ENCODE measurements at places on chromosomes 1 and 21.

- no peak overlapping the region for H3K4me3 ChIP-seq
- peaks cover 42% of the 10 kb centered on the region for H3K4me1 ChIP-seq
- H3K36me3 ChIP-seq: no peaks in the 10 kb centered on the region
- peaks cover 5% of the 10 kb centered on the region for H3K27me3 ChIP-seq
- no peak for DNase-seq
- 0 out of 2 replicates have a peak overlapping the region, but pooled peaks have one; percentile 11 for H3K27ac ChIP-seq
Measured at GRCh38 chr1:160101717-160102522, 3.5 kb upstream of the IGSF8 start.

DNA sequence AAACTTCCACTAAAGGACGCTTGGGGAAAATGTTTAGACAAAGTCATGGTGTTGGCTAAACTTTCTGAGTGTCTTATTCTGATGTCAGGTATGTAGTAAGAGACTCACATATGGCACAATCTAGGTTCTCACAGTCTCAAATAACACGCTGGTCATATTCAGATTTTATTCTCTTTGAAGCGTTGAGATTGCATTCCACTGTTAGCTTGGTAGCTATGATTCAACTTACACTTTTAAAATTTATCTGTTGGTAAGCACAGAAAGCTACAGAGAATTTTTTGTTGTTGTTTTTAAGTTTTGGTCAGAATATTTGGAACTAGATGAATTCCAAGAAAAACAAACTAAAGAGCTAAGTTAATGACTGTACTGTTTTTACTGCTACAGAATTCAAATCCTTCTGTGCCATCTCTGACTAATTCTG lies 126.7 kb downstream of the PRRX1 start:
- H3K4me1 ChIP-seq: peaks cover 30% of the 10 kb centered on the region
- peak overlapping the region; percentile 38 for H3K4me3 ChIP-seq
- H3K36me3 ChIP-seq: no peaks in the 10 kb centered on the region
- DNase-seq: peak; percentile 83

- no peaks in the 10 kb centered on the region for H3K36me3 ChIP-seq
- H3K27me3 ChIP-seq: no peaks in the 10 kb centered on the region
- DNase-seq: no peak
- H3K4me1 ChIP-seq: peaks cover 14% of the 10 kb centered on the region
- no peak overlapping the region for H3K27ac ChIP-seq
- no peak overlapping the region for H3K4me3 ChIP-seq
Measured at GRCh38 chr1:173360487-173361063, 116.6 kb upstream of the PRDX6 start.

DNA sequence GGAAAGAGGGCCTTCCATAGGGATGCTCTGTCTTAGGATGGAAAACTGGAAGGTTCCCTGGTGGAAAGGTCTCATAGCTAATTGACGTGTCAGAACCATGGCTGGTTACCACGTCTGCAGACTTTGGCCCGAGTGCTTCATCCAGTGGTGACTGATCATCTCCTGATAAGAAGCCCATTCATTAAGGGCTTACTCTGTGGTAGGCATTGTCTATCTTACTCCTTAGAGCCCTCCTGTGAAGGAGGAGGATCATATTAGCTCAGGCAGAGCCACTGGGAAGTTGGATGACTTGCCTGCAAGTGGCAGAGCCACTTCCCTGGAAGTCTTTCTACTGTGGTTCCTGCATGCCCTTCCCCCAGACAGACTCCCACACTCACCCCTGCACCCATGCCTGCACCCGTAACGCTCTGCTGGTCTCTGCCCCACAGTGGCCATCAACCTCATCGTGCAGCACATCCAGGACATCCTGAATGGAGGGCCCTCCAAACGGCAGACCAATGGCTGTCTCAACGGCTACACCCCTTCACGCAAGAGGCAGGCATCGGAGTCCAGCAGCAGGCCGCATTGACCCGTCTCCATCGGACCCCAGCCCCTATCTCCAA lies 79.9 kb downstream of the UCK2 start:
- peaks cover 46% of the 10 kb centered on the region for H3K36me3 ChIP-seq
- peak overlapping the region; percentile 15 for H3K4me3 ChIP-seq
- peaks cover 7% of the 10 kb centered on the region for H3K27me3 ChIP-seq
- H3K4me1 ChIP-seq: peaks cover 57% of the 10 kb centered on the region

GRCh38 chr1:204102739-204103430 lies 30.0 kb downstream of the SOX13 start:
- H3K36me3 ChIP-seq: no peaks in the 10 kb centered on the region
- peak; percentile 41 for DNase-seq
- no peaks in the 10 kb centered on the region for H3K27me3 ChIP-seq
- H3K4me3 ChIP-seq: peak overlapping the region; percentile 30

- H3K36me3 ChIP-seq: no peaks in the 10 kb centered on the region
- H3K27me3 ChIP-seq: peaks cover 3% of the 10 kb centered on the region
- no peak overlapping the region for H3K4me3 ChIP-seq
- no peak for DNase-seq
- H3K4me1 ChIP-seq: peaks cover 5% of the 10 kb centered on the region
- H3K27ac ChIP-seq: no peak overlapping the region
Measured at GRCh38 chr21:36080386-36080785, 10.6 kb downstream of the CBR1 start.

DNA sequence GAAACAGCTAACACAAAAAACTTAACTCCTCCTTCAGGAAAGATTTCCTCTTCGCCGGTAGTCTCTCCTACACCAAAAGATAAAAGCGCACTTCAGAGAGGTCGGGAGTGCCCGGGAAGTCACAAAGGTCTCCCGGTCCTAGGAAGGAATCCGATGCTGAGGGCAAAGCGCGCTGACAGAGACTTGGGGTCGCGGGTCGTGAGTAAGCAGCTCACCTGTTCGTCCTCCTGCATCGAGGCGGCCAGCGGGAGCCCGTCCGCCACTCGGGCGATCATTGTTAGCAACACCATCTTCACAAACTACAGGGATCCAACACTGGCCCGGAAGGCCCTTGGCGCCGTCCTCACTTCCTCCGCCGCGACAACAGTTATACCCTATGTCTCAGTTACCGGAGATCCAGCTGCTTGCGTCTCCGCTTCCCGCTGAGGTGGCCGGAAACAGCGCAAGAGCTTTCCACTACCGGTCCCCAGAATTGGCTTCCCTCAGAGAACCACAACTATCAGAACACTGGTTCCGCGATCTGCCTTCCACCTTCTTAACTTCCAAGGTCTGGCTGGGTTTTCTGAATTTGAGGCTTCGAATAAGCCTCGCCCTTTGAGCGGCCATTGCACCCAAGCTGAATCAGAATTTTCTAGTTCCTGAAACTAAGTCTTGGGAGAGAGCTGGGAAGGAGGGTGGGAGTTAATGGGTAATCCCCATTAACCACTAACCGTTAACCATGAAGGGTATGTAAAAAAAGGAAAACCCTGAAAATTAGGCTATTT lies at the start of gene SEC22B:
Gene SEC22B (minus strand): TSS at position 429 of the 764 bp plus-strand sequence. CDS start 139 bp downstream, at position 290.
- H3K4me1 ChIP-seq: peaks cover 20% of the 10 kb centered on the region
- peaks cover 10% of the 10 kb centered on the region for H3K36me3 ChIP-seq
- DNase-seq: peak; percentile 90
- peak within 1 kb of the TSS; percentile 99 for H3K4me3 ChIP-seq

DNA sequence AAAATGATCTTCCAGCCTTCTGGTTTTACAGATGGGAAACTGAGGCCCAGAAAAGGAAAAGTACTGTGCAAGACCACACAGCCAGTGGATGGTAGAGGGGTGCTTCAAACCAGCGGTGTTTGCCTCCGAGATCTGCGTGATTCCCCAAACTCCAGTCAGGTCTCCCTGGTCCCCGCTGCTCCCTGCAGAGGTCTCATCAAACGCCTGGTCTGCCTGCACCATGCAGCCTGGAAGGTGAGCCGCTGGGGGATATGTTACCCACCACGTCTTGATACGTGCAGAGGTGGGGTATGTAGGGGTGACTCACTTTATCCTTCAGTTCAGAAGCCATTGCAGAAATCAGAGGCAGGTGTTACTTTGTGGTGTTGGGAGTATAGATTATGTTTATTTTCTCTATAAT lies 56.3 kb downstream of the MYOM3 start:
- peaks cover 23% of the 10 kb centered on the region for H3K27me3 ChIP-seq
- H3K36me3 ChIP-seq: no peaks in the 10 kb centered on the region
- no peak overlapping the region for H3K27ac ChIP-seq
- no peak overlapping the region for H3K4me3 ChIP-seq
- DNase-seq: no peak

DNA sequence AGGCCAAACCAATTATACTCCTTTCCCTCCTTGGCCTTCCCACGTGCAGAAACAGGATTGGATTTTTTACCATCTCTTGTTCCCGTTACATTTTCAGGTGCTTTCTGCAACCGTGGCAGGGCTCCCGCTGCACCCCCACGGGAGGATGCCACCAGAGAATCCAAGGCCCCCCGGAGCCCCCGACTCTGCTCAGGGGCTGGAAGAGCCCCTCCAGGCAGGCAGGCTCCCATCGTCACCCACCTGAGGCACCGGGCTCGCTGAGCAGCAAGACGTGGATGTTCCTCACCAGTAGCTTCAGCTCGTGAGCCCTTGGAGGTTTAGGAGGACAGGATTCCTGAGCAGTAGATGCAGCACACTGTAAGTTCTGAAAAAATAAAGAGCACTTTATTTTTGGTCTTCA lies 35.2 kb upstream of the PRDM15 start:
- DNase-seq: no peak
- no peak overlapping the region for H3K4me3 ChIP-seq
- H3K27me3 ChIP-seq: no peaks in the 10 kb centered on the region
- H3K36me3 ChIP-seq: peaks cover 4% of the 10 kb centered on the region
- H3K27ac ChIP-seq: no peak overlapping the region
- H3K4me1 ChIP-seq: no peaks in the 10 kb centered on the region

DNA sequence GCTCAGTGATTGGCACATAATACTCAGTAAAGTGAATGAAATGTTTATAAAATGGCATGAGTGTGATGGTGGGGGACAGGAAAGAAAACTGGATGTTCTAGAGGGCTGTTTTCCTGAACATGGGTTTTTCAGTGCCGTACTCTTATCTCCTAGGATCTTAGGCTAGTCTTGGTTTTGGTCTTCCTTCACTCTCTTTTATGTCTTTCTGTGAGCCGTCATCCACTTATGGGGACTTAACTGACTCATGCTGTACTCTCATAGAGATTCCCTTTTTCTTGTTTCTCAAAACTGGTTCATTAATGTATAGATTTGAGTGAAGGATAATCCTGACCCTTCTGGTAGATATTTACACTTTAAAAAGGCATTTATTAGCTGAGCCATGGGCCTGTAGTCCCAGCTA lies 16.6 kb downstream of the AGO3 start:
- no peaks in the 10 kb centered on the region for H3K27me3 ChIP-seq
- DNase-seq: no peak
- no peak overlapping the region for H3K4me3 ChIP-seq

DNA sequence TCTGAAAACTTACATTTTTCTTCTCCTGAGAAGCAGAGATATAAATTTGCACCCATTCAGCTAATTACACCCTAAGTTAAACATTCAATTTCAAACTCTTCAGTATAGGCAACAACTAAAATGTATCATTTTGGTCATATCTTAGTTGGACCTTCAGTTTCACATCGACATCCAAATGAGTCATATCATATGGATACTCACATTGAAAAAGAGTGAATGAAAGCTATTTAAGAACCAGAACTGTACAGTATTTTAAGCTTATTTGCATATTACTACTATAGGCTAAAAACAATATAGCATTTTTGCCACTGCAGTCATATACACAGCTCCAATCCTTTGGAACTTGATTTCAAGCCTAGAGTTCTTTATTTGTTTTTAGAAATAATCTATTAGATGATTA lies 33.6 kb downstream of the USP25 start:
- H3K27ac ChIP-seq: no peak overlapping the region
- peaks cover 26% of the 10 kb centered on the region for H3K4me1 ChIP-seq
- H3K4me3 ChIP-seq: no peak overlapping the region
- no peaks in the 10 kb centered on the region for H3K27me3 ChIP-seq

- DNase-seq: no peak
- H3K4me1 ChIP-seq: peaks cover 12% of the 10 kb centered on the region
- peaks cover 26% of the 10 kb centered on the region for H3K36me3 ChIP-seq
- peak overlapping the region; percentile 13 for H3K4me3 ChIP-seq
- H3K27ac ChIP-seq: no peak overlapping the region
Measured at GRCh38 chr1:224381880-224382548, 25.3 kb downstream of the CNIH4 start.

- no peaks in the 10 kb centered on the region for H3K27me3 ChIP-seq
- peaks cover 9% of the 10 kb centered on the region for H3K4me1 ChIP-seq
- H3K27ac ChIP-seq: no peak overlapping the region
- H3K4me3 ChIP-seq: no peak overlapping the region
- peaks cover 8% of the 10 kb centered on the region for H3K36me3 ChIP-seq
Measured at GRCh38 chr21:36178349-36178748, 21.7 kb downstream of the DOP1B start.

- no peak overlapping the region for H3K4me3 ChIP-seq
- H3K27me3 ChIP-seq: no peaks in the 10 kb centered on the region
- H3K4me1 ChIP-seq: no peaks in the 10 kb centered on the region
- no peak overlapping the region for H3K27ac ChIP-seq
Measured at GRCh38 chr21:31042080-31042464, 3.8 kb upstream of the KRTAP19-8 start.
